Panc1 (cell line): ENCODE measurements at places on chromosomes 11 and 22.

DNA sequence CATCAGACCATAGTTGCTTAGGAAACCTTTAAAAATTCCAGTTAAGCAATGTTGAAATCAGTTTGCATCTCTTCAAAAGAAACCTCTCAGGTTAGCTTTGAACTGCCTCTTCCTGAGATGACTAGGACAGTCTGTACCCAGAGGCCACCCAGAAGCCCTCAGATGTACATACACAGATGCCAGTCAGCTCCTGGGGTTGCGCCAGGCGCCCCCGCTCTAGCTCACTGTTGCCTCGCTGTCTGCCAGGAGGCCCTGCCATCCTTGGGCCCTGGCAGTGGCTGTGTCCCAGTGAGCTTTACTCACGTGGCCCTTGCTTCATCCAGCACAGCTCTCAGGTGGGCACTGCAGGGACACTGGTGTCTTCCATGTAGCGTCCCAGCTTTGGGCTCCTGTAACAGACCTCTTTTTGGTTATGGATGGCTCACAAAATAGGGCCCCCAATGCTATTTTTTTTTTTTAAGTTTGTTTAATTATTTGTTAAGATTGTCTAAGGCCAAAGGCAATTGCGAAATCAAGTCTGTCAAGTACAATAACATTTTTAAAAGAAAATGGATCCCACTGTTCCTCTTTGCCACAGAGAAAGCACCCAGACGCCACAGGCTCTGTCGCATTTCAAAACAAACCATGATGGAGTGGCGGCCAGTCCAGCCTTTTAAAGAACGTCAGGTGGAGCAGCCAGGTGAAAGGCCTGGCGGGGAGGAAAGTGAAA, 73.4 kb downstream of the NCAPD3 start:
- no peak for DNase-seq

DNA sequence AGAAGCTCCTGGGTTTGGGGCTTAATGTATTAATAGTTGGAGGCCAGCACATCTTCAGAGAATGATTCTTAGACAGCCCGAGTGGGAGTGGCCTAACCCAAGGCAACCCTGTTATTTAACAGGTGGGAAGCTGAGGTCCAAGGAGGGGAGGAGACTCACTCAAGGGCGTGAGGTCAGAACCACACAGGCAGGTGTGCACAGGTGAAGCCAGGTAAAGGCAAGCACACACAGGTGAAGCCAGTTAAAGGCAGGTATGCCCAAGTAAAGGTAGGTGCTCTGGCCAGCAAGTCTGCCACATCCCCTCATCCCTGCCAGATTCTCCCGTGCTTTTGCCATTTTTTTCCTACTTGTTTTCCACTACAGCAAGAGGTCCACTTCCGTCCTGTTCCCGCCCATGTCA, 2.9 kb upstream of the SHANK2 start:
- DNase-seq = no peak

DNA sequence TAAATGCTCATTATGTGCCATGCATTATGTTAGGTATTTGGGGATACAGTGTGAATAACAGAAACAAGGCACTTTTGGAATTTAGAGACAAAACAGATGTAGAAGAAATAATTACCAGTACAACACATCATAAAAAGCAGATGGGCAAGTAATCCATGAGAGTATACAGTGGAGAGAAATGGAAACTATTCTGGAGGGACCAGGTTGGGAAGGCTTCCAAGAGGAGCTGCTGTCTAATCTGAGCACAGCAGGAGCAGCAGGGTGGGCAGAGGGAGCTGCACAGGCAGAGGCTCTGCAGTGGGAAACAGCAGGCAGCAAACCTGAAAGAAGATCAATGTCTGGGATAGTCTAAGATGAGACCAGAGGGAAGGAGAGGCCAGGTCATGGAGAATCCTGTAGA, 268.7 kb upstream of the CCDC90B start:
- DNase-seq = no peak

DNA sequence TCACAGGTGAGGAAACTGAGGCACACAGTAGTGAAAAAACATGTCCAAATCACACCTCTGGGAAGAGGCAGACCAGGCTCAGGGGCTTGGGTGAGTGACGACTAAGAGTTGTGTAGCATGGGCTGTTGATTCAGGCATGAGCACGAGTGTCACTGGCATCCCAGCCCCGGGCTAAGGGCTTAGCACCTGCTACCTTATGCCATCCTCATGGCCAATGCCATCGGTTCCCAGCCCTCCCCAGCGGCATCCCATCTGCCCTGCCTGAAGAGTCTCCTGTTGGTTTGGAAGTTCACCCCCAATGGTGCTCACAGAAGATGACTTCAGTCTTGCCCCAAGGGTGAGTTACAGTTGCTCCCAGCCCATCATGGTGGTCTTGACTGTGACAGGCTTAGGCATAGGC, 22.4 kb downstream of the MB start:
- DNase-seq = no peak

DNA sequence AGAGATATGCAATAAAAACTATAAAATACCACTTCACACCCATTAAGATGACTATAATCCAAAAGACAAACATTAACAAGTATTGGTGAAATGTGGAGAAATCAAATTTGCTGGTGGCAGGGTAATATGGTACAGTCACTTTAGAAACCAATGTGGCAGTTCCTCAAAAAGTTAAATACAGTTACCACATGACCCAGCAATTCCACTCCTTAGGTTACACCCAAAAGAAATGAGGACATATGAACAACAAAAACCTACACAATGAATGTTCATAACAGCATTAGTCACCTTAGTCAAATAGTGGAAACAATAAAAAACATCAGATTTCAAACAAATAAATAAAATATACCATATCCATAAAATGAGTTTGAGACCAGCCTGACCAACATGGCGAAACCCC, 52.6 kb downstream of the RDX start:
- DNase-seq = no peak

DNA sequence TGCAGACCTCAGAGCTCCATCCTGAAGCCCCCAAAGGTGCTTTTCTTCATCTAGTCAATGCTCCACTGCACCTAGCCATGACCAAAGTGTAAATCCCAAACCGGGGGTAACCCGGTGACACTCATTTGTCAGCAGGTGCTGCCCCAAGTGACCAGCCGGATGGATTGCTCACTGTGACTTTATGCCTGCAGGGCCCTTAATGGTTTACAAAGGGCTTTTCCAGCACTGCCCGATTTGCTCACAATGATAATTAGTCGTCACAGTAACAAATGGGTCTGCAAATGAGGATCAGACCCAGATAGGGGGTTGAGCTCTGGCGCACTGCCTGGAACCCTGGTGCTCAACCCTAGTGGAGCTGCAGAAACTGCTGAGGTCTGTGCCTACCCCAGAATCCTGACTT, 45.7 kb upstream of the CD5 start:
- DNase-seq = no peak
